ENCODE measurements at places on chromosomes 12 and 14. TPM values are rescaled to one million over a fixed set of nuclear protein-coding genes. Genes with fewer than 3 reads are reported as not detected.

RIMBP2 gene
- total RNA-seq, result not detected

EPYC gene
- not detected for total RNA-seq

CCDC198 gene
- 3.3 TPM for total RNA-seq

KRT83 gene
- 4.1 TPM for total RNA-seq

KRT79 gene
- 0.08 TPM for total RNA-seq

FGF6 gene
- total RNA-seq, result not detected

TRMT5 gene
- total RNA-seq, result 19.3 TPM

VWF gene
- total RNA-seq, result 0.14 TPM

DDN gene
- total RNA-seq, result 0.69 TPM

TEX52 gene
- total RNA-seq, result not detected

RPL10L gene
- total RNA-seq, result not detected

CELA1 gene
- not detected for total RNA-seq

IFNG gene
- total RNA-seq, result not detected

CPSF6 gene
- 64.2 TPM for total RNA-seq

LPAR5 gene
- total RNA-seq, result 0.65 TPM

TAS2R8 gene
- not detected for total RNA-seq

HOXC6 gene
- total RNA-seq, result 5.0 TPM

ARHGAP9 gene
- 0.43 TPM for total RNA-seq

SLC2A14 gene
- total RNA-seq, result not detected

Data from A549 treated with DMSO at 1 μM for 4 hours (cell line).